ENCODE measurements at places on chromosomes 6 and 20.

DNA sequence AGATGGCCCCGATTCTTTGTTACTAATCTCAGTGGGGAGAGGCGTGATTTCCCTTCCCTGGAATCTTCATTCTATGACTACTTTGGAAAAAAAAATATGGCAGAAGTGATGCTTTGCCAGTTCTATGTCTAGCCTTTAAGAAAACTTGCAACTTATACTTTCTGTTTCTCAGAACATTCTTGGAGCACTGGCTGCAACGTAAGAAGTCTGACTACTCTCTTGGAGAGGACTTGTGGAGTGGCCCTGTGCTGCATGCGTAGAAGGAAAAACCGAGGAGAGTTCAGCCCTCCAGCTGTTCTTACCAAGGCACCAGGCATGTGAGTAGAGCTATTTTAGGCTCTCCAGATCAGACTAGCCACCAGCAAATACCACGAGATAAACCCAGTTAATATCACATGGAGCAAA is 77.6 kb upstream of the STXBP5 start:
- no peak for DNase-seq

- no peak for DNase-seq
Measured at GRCh38 chr20:905396-905961, 10.7 kb downstream of the ANGPT4 start.

DNA sequence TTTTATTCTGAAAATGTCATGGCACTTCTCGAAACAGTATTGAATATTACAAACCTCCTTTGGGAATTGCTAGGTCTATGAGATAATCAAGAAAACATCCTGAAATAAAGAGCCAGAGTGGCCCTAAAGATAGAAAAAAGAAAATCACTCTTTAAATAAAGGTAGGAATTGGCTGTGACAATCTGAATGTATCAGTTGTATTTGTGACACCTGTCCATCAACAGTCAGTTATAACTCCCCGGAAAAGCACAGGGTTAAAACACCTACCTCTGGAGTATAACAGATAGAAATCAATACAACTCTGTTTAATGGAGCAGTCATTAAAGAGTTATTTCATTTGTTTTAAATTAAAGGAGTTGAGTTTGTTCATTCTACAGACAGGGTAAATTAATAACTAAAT is 21.2 kb downstream of the RNF24 start:
- no peak for DNase-seq

GRCh38 chr6:47241742-47242482 is 67.8 kb downstream of the TNFRSF21 start:
- DNase-seq: no peak

GRCh38 chr6:1348675-1349074 is 36.8 kb downstream of the FOXQ1 start:
- DNase-seq: no peak

GRCh38 chr20:53223626-53224172 is 251.5 kb downstream of the TSHZ2 start:
- DNase-seq: no peak

- DNase-seq: no peak
Measured at GRCh38 chr6:20349225-20349624, 52.5 kb upstream of the E2F3 start.

- DNase-seq: no peak
Measured at GRCh38 chr6:42564506-42564825, 637 bp downstream of the UBR2 start.

DNA sequence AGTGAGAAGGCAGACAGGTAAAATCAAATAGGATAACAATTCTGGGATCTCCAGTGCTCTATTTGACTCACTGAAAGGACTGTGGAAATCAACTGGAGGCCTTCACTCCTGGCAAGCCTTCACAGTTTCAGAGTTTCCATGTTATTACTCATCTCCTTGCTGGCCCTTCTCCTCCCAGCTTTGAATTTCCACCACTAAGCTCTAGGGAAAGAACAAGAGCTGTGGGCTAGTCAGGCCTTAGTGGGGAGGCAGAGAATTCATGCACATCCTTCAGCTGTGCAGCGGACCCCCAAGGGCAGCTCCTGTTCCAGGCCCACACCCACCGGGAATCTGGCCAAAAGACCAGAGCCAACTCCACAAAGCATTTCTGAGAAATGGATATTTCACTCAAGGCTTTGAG is 26.0 kb downstream of the MYLIP start:
- DNase-seq: no peak

DNA sequence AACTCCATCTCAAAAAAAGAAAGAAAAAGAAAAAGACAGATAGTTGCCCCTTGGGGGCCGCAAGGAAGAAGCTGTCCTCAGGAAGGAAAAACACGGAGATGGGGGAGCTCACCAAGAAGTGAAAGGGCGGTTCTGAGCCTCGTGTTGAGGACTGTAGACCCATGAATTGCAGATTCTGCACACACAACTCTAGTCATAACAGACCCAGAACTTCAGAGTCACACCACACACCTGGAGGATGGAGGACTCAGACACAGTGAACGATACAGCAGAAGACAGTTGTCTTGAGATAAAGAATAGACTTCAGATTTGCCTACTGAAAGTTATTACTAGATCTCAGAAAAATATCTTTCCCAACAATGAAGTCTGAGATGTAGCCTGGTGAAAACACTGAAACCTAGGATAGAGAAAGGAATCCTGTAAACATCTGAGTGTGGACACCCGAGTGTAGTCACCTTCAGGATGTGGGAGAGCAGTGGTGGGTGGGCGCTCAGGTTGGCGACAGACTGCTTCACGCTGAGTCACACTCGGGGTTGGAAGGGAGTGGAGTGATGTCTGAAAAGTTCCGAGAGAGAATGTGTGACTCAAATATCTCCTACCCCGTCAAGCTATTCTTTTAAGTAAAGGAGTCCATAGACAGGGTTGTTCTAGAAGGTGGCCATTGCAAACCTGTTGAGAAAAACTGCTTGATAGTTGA is 88.1 kb downstream of the MAP3K4 start:
- DNase-seq: peak; percentile 86

DNA sequence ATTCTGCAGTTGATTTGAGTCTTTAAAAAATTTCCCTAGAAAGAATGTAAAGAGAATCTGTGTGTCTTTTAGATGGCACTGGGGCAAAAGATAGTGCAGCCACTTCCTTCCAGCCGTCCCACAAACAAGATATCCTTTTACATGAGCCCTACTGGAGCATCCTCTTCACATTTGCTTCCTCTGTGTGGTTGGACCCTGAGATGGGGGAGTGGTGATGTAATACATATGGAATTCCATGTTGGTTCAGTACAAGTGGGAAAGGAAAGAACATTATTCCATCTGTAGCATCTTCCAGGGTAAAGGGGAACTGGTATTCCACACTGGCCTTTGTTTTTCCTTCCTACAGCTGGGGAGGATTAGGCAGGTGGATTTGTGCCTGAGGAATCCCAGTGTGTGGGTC is 78.9 kb upstream of the ISM1 start:
- no peak for DNase-seq

- DNase-seq: no peak
Measured at GRCh38 chr6:105504706-105505105, 101.8 kb upstream of the PREP start.

DNA sequence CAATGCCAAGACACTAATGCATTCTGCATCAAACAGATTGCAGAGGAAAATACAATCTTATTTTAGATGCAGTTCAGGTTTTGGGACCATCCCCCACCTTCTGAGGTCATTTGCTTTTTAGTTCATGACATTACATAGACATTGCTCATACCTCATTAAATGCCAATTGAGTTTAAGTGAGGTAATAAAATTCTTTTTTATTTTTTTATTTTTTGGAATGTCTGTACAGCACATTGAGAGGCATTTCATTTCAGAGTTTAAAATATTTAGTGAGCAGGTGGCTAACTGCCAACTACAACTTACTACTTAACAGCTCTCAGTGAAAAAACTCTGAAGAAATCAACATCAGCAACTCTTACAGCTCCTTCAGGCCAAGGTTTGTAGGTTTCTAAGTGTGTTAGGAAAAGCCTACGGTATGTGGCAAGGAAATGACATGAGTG is 482.2 kb upstream of the RNF217 start:
- DNase-seq: no peak

GRCh38 chr6:56314683-56315523 is 67.5 kb upstream of the COL21A1 start:
- DNase-seq: no peak

GRCh38 chr6:124671324-124671723 is 290.9 kb upstream of the RNF217 start:
- DNase-seq: no peak

DNA sequence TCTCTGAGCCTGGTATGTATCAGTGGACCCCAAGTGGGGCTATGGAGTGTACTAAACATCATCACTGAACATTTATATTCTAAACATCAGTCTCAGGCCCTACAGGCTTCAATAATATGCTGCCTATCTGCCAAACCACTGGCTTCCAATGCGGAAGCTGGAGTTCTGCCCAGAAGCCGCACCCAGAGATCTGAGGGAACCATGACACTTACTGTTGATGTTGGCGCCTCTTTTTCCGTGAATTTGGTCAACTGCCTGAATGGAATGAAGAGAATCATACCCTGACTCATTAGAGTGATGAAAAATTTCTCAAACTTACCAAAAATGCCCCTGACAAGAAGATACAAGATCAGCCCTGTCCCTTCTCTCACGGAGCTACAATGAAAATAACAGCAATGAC is 66.2 kb downstream of the SLC22A23 start:
- no peak for DNase-seq

GRCh38 chr6:52741872-52742271 is 21.4 kb downstream of the GSTA2 start:
- no peak for DNase-seq

- DNase-seq: no peak
Measured at GRCh38 chr6:24099181-24099580, 26.8 kb upstream of the NRSN1 start.

- DNase-seq: no peak
Measured at GRCh38 chr6:16108921-16109658, 19.8 kb upstream of the MYLIP start.

DNA sequence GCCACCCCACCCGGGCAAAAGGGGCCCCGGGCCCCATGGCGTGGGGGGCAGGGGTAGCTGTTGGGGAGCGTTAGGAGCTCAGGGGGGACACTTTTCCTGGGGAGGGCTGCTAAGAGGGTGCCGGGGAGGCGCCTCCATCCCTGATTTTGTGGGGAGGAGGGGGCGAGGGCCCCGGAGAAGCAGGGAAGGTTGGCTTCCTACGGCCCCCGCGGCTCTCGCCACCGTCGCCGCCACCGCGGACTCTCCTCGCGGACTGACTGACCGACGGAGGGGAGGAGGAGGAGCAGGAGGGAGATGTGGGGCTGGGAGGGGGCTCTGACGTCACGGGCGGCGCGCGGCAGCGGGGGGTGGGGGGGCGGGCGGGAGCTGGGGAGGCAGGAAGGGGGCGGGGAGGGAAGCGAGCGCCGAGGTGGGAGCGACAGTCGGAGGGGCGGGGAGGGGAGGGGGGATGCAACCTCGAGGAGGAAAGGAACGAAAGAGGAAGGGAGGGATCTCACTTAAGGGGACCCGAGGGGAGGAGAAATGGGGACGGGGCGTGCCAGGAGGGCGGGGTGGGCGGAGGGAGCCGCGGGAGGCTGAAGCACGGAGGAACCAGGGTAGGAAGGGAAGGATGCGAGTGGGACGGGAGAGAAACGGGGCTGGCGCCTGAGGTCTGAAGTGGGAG is 5.1 kb downstream of the GABBR1 start:
- DNase-seq: peak; percentile 50

DNA sequence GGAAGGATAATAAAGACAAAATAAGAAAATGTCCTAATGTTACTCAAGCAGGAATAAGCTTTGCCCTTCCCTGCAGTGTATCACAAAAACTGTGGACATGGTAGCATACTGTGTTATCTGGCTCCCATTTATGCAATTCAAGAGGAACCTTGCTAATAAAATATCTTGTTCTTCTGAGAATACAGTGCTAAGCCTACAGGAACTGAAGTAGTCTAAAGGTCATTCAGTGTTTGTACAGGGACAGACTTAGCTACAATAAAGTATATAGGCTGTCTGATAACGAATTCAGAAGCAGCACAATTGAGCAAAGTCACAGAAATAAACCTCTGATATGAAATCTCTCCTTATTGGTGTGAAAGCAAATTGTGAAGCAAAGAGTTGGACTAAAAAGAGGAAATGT is 59.6 kb upstream of the SDHAF4 start:
- no peak for DNase-seq

DNA sequence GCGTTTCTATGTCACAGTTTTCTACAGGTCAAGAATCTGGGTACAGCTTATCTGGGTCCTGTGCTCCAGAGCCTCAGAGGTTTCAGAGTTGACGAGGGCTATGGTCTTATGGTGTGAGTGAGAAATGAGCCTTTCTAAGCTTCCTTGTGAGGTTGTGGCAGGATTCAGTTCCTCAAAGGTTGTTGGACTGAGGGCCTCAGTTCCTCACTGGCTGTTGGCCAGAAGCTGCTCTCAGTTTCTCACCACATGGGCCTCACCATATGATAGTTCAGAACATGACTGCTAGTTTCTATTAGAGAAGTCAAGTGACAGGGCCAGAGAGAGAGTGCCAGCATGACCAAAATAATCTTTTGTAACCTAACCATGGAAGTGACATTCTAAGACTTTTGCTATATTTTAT is 96.1 kb downstream of the NUS1 start:
- no peak for DNase-seq

DNA sequence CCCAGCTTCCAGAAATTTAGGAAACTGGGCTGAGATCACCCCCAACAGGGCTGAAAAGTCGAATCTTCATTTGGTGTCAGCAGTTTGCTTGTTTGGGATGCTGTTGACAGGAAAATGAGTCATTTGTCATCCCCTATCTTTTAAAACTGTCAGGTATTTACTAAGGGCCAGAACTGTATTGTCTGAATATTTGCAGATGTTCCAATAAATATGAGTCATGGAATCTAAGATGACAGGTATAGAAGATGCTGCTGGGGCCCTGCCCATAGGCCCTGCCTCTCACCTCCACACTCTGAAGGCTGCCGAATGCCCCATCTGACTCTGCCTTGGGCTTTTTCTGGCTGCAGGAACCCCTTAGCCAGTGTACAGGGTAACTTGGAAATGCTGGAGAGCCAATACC is 3.9 kb downstream of the ETV7 start:
- no peak for DNase-seq

DNA sequence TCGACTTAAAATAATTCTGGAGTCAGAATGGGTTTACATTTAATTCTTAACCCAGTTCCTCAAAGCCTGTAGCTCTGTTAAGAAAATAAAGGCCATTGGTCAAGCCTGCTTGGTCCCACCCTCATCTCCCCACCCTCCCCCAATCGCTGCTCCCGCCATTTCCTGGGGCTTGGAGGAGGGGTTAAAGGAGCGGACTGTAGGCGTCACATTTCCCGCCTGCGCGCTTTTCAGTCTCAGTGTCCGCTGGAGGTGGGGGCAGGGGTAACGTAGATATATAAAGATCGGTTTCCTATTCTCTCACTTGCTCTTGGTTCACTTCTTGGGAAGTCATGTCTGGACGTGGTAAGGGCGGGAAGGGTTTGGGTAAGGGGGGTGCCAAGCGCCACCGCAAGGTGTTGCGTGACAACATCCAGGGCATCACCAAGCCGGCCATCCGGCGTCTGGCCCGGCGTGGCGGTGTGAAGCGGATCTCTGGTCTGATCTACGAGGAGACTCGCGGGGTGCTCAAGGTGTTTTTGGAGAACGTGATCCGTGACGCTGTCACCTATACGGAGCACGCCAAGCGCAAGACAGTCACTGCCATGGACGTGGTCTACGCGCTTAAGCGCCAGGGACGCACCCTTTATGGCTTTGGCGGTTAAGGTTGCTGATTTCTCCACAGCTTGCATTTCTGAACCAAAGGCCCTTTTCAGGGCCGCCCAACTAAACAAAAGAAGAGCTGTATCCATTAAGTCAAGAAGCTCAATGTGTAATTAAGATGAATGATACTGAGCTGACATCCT is 58.9 kb downstream of the TRIM38 start:
- DNase-seq: peak; percentile 91

- no peak for DNase-seq
Measured at GRCh38 chr6:140441256-140441655, 1066.8 kb upstream of the CITED2 start.
